ENCODE measurements at places on chromosomes 4 and X. TPM values are rescaled to one million over a fixed set of nuclear protein-coding genes. Genes with fewer than 3 reads are reported as not detected.

DNA sequence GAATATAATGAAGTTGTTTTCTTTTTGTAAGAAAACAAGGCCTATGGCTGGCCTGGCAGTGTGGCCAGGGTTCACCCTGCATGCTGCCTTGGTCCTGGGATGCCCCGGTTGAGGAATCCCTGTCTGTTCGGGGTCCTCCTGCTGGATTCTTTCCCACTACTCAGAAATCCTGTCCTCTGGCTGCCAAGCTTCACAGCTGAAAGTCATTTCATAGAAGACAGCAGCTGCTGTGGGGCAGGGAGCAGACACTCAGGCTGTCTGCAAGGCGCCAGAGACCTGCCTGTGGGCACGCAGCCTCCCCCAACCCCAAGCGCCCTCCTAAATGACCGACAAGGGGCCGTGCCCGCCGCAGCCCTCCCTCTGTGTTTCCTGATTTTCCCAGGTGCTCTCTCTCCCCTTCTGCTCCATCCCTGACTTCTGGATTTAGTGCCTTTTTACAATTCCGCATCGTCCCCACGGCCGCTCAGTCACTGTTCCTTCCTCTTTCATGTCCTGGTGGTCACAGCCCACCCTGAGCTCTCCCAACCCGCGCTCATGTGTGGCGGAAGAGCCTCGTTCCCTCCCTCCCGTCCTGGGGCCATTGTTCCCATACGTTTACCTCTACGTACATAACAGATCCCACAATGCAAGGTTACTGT is 27.5 kb downstream of the ZFYVE28 start:
- no peak for DNase-seq

DNA sequence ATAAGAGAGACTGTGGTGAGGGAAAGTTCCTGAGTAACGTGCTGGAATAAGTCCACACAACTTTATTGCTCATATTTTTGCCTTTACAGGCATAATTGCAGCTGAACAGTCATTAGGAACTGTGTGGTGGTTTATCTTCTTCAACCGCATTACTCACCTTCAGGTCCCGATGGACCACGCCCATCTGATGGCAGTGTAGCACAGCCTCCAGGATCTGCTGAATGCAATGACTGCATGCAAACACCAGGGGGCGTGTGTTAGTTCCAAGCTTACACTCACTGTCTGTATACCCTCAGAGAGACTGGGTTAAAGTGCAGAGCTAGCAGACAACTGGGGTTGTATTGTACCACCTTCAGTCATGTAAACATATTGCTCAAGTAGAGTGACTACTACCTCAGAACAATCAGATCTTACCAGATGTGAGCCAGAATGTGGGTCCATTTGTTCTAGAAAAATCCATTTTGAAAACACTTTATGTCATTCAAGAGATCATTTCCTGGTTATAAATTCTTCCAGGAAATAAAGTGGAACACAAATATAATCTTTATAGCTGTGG is 214.0 kb downstream of the CAMK2D start:
- DNase-seq, result no peak

- no peak for DNase-seq
These were observed 113.3 kb downstream of the ELOVL6 start for GRCh38 chr4:110085131-110085530.

- DNase-seq, result no peak
These were observed 1593.2 kb downstream of the C4orf33 start for GRCh38 chr4:130689181-130689580.

DNA sequence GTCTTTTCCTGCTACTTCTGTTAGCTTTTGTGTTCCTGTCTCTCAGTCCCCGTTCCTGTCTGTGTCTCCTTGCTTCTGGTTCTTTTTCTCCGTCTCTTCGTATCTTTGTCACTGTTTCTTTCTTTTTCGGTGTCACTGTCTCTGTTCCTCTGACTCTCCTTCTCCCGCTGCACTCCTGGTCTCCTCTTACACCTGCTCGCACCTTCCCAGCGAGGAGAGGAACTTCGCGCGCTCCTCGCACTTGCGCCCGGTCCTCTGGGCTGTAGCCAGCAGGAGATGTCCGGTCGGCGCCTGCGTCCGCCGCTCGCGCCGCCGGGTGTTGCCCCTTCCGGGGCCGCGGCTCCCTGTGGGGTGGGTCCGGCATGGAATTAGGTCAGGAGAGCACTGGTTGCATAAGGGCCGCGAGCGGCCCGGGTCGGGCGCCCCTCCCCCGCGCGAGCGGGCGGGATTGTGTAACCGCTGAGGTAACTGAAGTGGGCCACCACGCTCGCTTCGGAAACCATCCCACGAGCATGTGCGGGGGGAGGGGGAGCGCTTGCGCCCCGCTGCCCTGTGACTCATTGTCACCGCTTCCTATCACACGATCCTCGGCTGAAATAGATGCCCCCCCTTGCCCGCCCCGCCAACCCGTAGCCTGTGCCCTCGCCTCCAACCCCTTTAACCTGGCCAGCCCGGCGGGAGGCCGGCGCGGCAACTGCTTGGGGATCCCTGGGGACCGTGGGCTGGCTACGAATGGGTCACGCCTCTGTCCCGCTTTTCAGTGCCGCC is 1.6 kb downstream of the LONRF3 start:
- no peak for DNase-seq

GRCh38 chr4:115126491-115126890 is 13.1 kb upstream of the NDST4 start:
- no peak for DNase-seq

GRCh38 chr4:150234246-150234645 is 156.0 kb downstream of the DCLK2 start:
- DNase-seq, result no peak

- DNase-seq, result no peak
These were observed 26.8 kb downstream of the ZMAT1 start for GRCh38 chrX:101904996-101905395.

DNA sequence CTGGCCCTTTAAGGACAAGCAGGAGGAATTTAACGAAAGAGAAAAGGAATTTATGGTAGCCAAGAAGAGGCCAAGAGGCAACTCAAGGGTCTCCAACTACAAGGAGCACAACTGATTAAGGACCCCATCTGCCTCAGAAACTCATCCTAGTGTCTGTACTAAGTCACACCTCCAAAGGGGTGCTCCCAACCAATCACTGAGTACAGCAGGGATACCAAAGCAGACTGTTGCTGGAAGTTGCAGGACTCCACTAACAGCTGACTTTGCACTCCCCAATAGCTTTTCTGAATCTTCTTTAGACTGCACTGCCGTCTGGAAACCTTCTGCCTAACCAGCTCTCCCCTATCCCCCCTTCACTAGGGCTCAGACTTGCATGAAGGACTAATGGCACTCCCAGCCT is 50.6 kb downstream of the ATP11C start:
- DNase-seq, result no peak

DNA sequence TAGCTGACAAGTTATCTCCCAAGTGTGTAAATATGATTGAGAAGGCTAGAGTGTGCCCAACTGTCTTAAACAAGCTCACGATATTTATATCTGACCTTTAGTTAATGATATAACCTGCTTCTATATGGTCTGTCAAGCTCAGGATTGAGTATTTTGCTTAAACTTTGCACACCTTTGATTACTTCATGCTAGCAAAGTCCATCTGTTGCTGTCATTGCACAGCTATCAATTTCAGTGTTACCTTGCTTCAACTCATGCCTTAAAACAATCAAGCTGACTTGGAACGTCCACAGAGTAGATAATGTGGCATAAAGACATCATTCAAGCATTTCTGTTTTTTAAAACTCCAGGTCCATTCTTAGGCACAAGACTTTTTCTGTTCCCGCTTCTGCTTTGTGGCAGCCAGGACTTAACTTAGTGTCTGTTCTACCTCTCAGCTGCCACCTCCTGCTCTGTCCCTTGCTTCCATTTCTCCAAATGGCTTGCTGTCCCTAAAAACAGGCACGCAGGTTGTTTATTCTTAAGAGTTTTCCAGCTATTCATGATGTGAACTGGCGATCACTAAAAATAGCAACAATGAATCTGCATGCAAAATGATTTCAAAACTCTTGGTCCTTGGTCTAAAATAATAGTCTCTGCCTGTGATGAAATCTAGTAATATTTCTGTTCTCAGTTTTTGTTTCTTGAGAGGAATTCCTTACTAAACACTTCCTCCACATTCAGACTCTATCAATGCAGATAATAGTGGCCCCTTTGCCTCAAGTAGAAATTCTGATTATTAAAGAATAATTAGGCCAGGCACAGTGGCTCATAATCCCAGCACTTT is 16.3 kb upstream of the NEIL3 start:
- DNase-seq, result no peak

- DNase-seq, result no peak
These were observed 96.5 kb downstream of the TRAPPC11 start for GRCh38 chr4:183755596-183755995.

- DNase-seq, result no peak
These were observed 168.2 kb downstream of the AMELX start for GRCh38 chrX:11461201-11462001.

GRCh38 chrX:7254144-7254543 is 106.2 kb upstream of the PUDP start:
- no peak for DNase-seq

GRCh38 chrX:47093248-47093647 is 15.0 kb downstream of the RGN start:
- DNase-seq, result no peak

- DNase-seq, result no peak
These were observed 175.0 kb downstream of the MAPK10 start for GRCh38 chr4:86184901-86185285.

DNA sequence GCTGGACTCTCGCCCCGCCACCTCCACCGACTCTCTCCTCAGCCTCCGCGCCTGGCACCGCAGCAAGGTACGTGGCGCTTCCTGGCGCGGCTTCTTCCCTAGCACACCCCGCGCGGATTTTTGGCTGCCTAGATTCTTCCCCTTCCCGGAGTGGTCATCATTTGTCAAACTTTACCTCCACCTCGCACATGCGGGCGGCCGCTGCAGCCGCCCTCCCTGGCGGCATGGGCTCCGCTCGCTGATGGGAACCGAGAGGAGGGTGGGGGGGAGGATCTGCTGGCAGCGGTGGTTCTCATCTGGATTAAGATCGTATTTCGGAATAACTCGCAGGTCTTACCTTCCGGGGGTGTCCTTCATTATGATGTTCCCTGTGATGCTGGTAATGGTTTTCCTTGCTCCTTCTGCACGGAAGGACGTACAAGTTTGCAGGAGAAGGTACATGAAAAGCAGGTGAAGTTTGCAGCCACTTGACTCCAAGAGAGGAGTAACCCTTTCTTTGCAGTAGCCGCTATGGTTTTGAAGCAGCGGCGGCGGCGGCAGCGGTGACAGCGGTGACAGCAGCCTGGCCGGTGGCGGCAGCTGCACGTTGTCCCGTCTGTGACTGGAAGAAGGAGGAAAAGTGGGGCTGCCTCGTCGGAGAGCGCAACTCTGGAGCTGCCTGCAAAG is 2183.9 kb upstream of the TENM3 start:
- no peak for DNase-seq

- DNase-seq, result no peak
These were observed 16.2 kb upstream of the SCRG1 start for GRCh38 chr4:173415092-173415491.

DNA sequence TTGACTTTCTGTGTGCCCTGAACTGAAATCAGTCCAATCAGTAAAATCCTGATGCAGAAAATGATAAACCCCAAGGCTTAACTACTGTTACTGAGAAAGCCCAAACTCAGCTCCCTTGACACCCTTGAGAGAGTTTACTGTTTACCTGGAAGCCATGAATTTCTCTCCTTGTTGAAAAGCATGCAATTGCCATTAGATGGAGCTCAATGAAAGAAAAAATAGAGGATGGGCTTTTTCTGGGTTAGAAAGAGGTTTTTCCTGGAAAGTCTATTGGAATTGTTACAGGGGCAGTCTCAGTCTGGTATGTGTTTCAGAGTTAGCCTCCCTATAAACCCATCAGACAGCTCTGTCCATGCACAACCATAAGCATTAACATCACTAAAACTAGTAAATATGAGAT is 66.4 kb upstream of the C4orf54 start:
- no peak for DNase-seq

- DNase-seq, result no peak
These were observed 50.2 kb downstream of the RPGR start for GRCh38 chrX:38277136-38277535.

The CLCN4 gene
- 2.2 TPM for total RNA-seq

The POU4F2 gene
- not detected for total RNA-seq

Measured in chondrocyte (in vitro differentiated cells).